ENCODE measurements at places on chromosomes 7 and 10. TPM values are rescaled to one million over a fixed set of nuclear protein-coding genes. Genes with fewer than 3 reads are reported as not detected.

CNOT4 gene
- total RNA-seq, result 34.5 TPM

C7orf57 gene
- 0.30 TPM for total RNA-seq

FEZF1 gene
- not detected for total RNA-seq

JMJD1C gene
- total RNA-seq, result 279 TPM

GRCh38 chr10:127834221-127834620 is 58.5 kb downstream of the CLRN3 start:
- DNase-seq, result no peak
- H3K4me3 ChIP-seq, result no peak overlapping the region
- H3K27ac ChIP-seq, result no peak overlapping the region
- H3K36me3 ChIP-seq, result peaks cover 2% of the 10 kb centered on the region

DNA sequence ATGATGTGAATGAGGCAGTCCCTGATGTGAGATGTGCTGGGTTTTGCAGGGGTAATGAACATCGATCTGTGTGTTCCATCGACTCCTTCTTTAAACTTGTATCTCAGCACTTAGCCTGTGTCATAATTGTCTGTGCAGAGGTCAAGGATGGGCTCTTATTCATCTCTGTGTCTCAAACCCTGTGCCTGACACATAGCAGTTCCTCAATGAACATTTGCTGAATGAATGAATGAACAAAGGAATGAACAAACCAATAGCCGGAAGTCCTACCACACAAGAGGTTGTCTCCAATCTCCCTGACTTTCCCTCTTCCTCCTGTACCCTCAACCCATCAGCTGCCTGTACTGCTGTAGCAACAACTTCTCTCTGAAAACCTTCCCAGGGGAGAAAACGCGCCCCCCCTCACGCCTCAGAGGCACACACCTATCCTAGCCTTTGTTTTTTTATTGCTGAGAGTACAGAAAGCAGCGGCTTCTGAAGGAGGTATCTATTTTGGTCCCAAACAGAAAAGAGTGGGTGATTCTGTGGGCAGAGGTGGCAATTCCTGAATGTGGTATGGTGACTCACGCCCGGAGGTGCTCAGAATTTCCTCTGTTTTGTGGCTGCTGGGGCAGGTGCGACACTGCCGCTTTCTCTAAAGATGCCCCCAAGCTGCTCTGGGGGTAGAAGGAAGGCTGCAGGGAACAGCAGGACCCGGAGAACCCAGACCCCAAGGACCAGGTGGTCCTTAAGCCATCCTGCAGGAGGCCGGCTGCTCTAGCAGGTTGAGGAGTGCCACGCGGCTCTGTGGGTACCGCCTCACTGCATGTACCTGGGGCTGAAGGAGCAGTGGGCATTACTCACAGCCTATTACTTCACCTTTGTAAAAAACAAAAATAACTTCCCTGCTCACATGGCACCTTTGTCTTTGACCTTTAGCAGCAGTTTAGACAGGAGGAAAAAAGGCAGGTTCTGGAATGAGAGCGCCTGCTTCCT is 9.6 kb downstream of the IL2RA start:
- peaks cover 74% of the 10 kb centered on the region for H3K4me1 ChIP-seq
- peaks cover 5% of the 10 kb centered on the region for H3K36me3 ChIP-seq
- H3K4me3 ChIP-seq, result peak overlapping the region; percentile 95
- no peaks in the 10 kb centered on the region for H3K27me3 ChIP-seq
- H3K27ac ChIP-seq, result peak overlapping the region; percentile 99

DNA sequence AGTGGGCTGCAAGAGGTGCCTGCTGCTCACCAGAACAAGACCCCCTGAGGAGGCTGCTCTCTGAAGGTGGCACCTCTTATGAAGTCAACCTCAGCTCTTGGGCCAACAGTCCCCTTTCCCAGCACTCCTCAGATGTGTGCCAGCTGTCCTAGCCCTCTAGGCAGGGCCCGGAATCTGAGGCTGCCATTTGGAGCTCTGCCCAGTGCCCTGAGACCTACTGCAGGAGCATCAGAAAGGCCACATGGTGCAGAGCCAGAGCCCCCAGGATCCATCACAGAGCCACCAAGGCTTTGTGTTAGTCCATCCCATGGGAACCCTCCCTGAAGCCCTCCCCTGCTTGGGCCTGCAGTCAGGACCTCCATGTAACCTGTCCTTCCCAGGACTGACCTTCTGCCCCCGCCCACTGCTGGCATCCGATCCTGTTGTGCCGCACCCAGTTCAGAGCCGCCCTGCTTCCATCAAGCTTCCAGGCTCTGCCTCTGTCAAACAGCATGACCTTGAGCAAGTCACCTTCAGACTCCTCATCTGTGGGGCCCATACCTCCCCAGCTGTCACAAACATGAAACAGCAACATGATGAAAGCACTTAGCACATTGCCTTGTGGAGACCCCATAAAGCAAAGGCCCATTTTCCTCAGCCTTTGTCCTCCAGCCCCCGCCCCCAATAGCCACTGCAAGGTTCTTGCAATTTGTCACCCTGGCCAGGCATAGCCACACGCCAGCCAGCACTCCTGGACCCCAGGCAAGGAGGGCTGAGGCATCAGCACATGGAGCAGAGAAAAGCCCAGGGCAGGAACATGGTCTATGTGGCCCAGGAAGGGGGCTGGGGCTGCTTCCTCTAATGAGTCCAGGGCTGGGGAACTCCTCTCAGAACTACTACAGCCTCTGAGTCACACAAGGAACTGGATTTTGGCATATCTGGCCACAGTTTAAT is 51.7 kb downstream of the GRID1 start:
- H3K36me3 ChIP-seq, result peaks cover 5% of the 10 kb centered on the region
- no peak overlapping the region for H3K27ac ChIP-seq
- H3K4me3 ChIP-seq, result no peak overlapping the region
- H3K27me3 ChIP-seq, result peaks cover 53% of the 10 kb centered on the region
- H3K4me1 ChIP-seq, result no peaks in the 10 kb centered on the region

DNA sequence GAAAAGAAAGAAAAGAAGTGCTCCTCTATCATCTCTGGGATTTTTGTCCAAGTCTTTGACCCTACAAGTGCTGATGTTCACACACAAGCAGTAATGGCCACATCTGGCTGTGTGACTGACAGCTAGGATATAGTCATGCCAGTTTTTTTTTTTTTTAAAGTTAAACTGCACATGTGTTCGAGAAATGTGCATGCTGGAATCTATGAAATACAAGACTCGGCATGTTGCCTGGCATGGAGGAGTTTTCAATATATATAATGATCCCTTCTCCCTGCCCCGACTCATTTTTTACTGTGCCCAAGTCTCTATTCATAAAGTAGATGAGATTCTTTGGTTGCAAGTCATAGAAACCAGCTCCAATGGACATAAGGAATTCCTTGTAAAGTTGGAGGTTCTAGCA is 60.4 kb upstream of the FGFR2 start:
- H3K4me3 ChIP-seq, result no peak overlapping the region
- no peaks in the 10 kb centered on the region for H3K36me3 ChIP-seq
- H3K27me3 ChIP-seq, result no peaks in the 10 kb centered on the region
- DNase-seq, result no peak
- H3K4me1 ChIP-seq, result no peaks in the 10 kb centered on the region

Measured in T-helper 17 cell (primary cell).